ENCODE measurements at places on chromosomes 6 and 20. TPM values are rescaled to one million over a fixed set of nuclear protein-coding genes. Genes with fewer than 3 reads are reported as not detected.

DNA sequence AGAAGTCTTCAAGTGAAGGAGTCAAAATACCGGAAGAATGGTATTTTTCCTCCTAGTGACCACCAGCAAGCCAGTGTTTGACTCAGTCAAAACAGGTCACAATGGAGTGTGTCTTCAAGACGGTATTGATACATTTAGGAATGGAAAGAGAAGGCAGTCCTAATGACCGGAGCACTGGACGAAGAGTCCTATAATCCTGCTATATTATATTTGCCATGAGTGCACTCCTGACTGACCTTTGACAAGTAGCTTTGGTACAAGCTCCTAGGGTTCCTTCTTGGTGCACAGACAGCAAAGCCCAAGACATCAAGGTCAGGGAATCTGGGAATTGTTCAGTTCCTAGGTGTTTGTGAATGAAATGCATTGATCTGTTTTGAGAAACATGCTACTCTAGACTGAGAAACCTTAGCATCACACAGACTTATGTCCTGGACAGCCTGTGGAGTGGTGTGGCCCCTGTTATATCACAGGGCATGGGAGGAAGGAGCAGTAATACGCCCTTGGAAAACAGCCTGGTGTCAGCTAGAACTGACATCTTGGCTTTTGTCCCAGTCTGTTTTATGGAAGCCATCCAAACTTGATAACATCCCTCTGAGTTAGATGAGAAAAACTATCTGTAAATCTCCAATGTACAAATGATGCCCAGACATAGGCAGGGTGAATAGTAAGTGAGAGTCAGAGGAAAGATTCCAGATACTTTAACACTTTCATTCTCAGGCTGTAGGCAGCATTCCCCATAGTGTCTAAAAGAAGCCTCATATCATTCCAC is 18.5 kb downstream of the NOX3 start:
- H3K36me3 ChIP-seq, result no peaks in the 10 kb centered on the region
- peaks cover 13% of the 10 kb centered on the region for H3K4me1 ChIP-seq
- no peaks in the 10 kb centered on the region for H3K27me3 ChIP-seq
- H3K4me3 ChIP-seq, result no peak overlapping the region
- no peak overlapping the region for H3K27ac ChIP-seq

GRCh38 chr20:7966176-7966575 is 25.9 kb upstream of the HAO1 start:
- H3K4me3 ChIP-seq, result no peak overlapping the region
- H3K27me3 ChIP-seq, result peaks cover 4% of the 10 kb centered on the region
- H3K27ac ChIP-seq, result no peak overlapping the region
- no peaks in the 10 kb centered on the region for H3K36me3 ChIP-seq

- no peak overlapping the region for H3K4me3 ChIP-seq
- peak overlapping the region; percentile 60 for H3K27ac ChIP-seq
- peaks cover 44% of the 10 kb centered on the region for H3K4me1 ChIP-seq
- DNase-seq, result no peak
Measured at GRCh38 chr6:52162940-52163908, 23.0 kb upstream of the IL17A start.

DNA sequence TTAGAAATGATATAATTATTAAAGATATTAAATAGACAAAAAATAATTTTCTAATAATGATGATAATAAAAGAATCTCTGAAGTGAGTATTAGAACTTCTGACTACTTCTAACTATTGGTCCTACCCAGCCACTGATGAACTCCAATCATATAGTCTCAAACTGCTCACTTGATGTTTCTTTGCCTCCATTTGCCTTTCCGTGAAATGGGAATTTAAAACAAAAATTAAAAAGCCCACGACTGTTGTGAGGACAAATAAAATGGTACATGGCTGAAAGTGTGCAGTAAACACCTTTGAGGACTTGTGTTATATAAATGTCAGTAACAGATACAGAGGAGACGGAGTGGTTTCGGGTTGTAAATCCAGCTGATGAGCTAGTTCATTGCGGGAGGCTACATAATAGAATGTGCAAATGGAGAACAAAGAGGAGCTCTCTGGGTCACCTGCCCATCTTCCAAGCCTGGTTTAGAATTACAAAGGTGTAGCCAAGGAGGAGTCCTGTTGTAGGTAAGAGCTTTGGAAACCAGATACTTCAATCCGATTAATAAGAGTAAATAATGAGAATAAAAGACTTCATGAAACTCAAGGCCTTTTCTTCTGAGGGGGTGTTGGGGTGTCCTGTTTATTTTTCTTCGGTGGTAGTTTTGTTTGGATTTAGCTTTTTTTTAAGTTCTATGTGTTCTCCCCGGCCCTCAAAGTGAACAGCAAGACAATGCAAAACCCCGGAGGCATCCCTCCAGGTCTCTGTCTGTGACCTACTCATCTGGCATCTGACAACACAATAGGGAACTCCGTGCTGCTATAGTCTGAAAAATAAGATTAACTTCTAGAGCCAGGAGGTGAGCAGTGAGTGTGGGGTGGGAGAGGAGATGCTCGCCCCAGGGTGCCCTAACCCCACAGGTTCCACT is 4.4 kb upstream of the PXDC1 start:
- peaks cover 20% of the 10 kb centered on the region for H3K27me3 ChIP-seq
- no peak overlapping the region for H3K27ac ChIP-seq
- H3K4me1 ChIP-seq, result peaks cover 3% of the 10 kb centered on the region
- no peaks in the 10 kb centered on the region for H3K36me3 ChIP-seq
- H3K4me3 ChIP-seq, result no peak overlapping the region
- no peak for DNase-seq

DNA sequence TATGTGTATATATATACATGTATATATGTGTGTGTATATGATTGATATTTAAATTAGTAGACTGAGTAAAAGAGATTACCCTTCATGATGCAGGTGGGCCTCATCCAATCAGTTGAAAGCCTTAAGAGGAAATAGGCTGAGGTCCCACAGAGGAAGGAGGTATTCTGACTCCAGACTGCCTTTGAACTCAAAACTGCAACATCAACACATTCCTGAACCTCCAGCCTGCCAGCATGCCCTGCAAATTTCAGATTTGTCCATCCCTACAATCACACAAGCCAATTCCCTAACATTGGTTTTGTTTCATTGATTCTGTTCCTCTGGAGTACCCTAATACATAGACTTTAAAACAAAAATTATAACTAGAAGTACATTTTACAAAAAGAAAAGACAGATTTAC is 22.9 kb downstream of the SPINT4 start:
- no peak for DNase-seq
- H3K4me3 ChIP-seq, result no peak overlapping the region
- no peaks in the 10 kb centered on the region for H3K4me1 ChIP-seq
- H3K27me3 ChIP-seq, result peaks cover 27% of the 10 kb centered on the region
- no peaks in the 10 kb centered on the region for H3K36me3 ChIP-seq

- no peak overlapping the region for H3K27ac ChIP-seq
- H3K4me3 ChIP-seq, result no peak overlapping the region
- H3K36me3 ChIP-seq, result no peaks in the 10 kb centered on the region
Measured at GRCh38 chr6:106370639-106371038, 10.1 kb downstream of the CRYBG1 start.

DNA sequence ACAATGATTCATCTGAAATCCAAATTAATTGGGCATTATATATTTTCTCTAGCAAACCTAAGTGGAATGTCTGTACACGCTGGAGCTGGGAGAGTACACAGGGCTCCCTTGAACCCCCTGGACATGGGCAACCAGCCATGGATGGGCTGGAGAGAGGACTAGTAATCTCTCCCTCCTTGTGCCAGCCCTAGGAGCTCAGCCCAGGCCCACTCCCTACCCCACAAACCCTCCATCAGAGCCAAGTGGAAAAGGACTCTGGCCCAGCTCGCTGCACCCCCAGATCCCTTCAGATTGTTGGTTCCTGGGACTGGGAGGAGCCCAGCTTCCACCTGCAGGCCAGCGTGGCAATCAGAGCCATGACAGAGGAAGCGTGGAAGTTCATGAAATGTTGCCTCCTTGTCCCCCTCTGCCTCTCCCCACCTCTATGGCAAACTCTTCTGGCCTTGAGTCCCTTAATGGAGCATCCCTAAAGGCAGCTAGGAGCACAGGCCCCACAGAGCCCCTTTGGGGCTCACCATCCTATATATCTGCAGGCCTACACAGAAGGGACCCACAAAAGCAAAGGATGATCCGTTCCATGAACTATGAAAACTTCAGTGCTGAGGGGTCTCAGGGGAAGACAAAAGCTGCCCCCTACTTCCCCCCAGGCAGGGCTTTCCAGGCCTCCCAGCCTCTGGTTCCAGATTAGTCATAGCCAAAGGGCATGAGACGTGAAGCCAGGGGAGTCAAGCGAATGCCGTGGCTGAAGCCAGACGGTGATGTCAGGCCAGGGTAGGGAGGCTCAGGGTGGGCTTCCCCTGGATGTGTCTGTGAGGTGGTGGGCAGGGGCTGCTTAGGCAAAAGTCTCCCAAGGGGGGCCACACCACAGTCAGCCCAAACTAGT is 126.4 kb upstream of the MAFB start:
- H3K36me3 ChIP-seq, result no peaks in the 10 kb centered on the region
- no peak for DNase-seq
- H3K27ac ChIP-seq, result no peak overlapping the region
- no peaks in the 10 kb centered on the region for H3K27me3 ChIP-seq
- H3K4me3 ChIP-seq, result no peak overlapping the region
- H3K4me1 ChIP-seq, result no peaks in the 10 kb centered on the region

- H3K36me3 ChIP-seq, result no peaks in the 10 kb centered on the region
- H3K4me1 ChIP-seq, result no peaks in the 10 kb centered on the region
- no peak overlapping the region for H3K27ac ChIP-seq
- DNase-seq, result no peak
- H3K4me3 ChIP-seq, result no peak overlapping the region
Measured at GRCh38 chr6:152836523-152836922, 85.9 kb downstream of the VIP start.

DNA sequence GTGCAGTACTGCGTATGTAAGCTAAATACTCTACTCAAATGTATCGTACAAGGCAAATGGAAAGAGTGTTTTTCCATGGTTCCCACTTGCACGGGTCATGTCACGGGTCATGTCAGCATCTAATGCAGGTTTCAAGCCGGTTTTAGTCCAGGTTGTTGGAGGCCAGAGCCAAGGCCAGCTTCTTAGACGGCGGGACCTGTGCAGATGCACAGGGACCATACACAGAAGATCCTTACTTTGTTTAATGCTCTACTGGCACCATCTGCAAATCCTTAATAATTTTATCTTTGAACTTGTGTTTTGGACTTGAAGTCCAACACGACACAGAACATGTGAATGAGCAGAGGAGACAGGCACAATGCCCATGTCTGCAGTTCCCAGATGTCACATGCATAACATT is 42.7 kb downstream of the SOD2 start:
- H3K36me3 ChIP-seq, result no peaks in the 10 kb centered on the region
- DNase-seq, result no peak
- no peak overlapping the region for H3K4me3 ChIP-seq
- peaks cover 2% of the 10 kb centered on the region for H3K4me1 ChIP-seq

DNA sequence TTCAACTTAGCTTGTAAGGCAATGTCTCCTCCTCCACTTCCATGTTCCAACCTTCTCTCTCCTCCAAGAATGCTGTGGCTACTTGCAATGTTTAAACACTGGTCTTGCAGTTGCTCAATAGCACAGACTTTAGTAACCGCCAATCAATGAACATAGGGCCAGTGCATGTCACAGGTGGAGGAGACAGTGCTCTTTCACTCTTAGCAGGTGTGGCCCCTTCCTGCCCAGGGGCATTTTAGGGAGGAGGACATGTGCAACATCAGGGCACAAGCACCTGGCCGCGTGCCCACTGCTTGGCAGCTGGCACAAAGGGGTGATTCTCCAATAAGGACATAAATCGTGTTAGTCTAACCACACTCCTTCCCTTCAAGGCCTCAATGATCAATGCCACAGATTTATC is 41.3 kb downstream of the ADGRF1 start:
- H3K4me1 ChIP-seq, result no peaks in the 10 kb centered on the region
- H3K36me3 ChIP-seq, result no peaks in the 10 kb centered on the region

- H3K4me3 ChIP-seq, result no peak overlapping the region
- no peaks in the 10 kb centered on the region for H3K4me1 ChIP-seq
- no peak overlapping the region for H3K27ac ChIP-seq
- peaks cover 4% of the 10 kb centered on the region for H3K36me3 ChIP-seq
Measured at GRCh38 chr20:13183005-13183404, 38.1 kb upstream of the ISM1 start.

- H3K36me3 ChIP-seq, result no peaks in the 10 kb centered on the region
- peak; percentile 10 for DNase-seq
- no peak overlapping the region for H3K27ac ChIP-seq
- no peaks in the 10 kb centered on the region for H3K4me1 ChIP-seq
Measured at GRCh38 chr20:17747431-17747846, 47.7 kb downstream of the BANF2 start.

DNA sequence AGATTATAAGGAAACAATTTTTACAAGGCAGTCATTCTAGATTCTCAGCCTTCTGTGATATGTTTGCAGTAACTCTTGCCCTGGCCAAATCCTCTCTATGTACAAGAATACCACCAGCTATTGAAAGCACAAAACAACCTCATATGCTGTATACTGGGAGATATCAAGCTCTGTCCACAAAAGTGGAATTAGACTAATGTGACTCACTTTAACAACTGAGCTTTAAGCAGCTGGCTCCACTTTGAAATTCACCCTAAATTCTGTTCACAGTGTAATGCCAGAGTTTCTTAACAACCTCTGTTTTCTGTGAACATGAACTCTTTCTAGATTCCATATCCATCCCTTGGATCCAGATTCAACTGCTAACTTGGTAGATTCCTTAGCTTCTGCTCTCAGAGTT is 47.6 kb downstream of the CHD6 start:
- H3K4me3 ChIP-seq, result no peak overlapping the region
- no peak for DNase-seq
- peaks cover 54% of the 10 kb centered on the region for H3K4me1 ChIP-seq
- H3K27me3 ChIP-seq, result no peaks in the 10 kb centered on the region
- peaks cover 6% of the 10 kb centered on the region for H3K36me3 ChIP-seq

TFAP2D gene
- total RNA-seq, result not detected

KDM1B gene
- 18.5 TPM for total RNA-seq

BEND3 gene
- 4.4 TPM for total RNA-seq

GSTA2 gene
- not detected for total RNA-seq

PRIM2 gene
- 47.2 TPM for total RNA-seq

EDN1 gene
- total RNA-seq, result not detected

BMP7 gene
- not detected for total RNA-seq

SOX18 gene
- total RNA-seq, result not detected

Measured in activated CD4-positive, alpha-beta memory T cell treated with anti-CD3 and anti-CD28 coated beads for 36 hours (primary cell).